Stimulated activated CD8-positive, alpha-beta memory T cell treated with anti-CD3 and anti-CD28 coated beads, Interleukin-15, amount 100 ng/mL, for 1 hour (primary cell): ENCODE measurements at places on chromosomes 5 and 9.

GRCh38 chr9:20270161-20270560 lies 352.1 kb downstream of the MLLT3 start:
- no peak for DNase-seq

- DNase-seq = no peak
These were observed 105.8 kb downstream of the GABBR2 start for GRCh38 chr9:98602839-98603500.

DNA sequence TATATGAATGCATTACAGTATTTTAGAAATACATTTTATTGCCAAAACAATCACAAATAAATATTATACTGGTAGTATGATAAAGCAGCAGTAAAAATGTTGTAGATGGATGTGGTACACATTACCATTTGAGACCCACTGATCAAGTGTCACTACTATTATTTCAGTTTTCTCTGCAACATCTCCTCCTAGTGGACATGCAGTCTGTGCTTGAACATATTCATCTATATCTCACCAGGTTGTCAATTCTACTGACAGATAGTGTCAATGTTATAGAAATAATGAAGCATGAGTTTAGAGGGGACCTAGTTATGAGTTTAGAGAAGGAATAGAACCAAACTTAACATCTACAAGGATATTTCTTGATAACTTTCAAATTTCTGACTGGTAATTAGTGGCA lies 39.2 kb upstream of the ELOVL7 start:
- DNase-seq = no peak

GRCh38 chr9:34662526-34663302 lies at the start of gene CCL27:
Gene CCL27, minus strand, starts transcription at chr9:34662657. Its CDS starts 24 bp downstream, at chr9:34662633.
- DNase-seq = no peak

DNA sequence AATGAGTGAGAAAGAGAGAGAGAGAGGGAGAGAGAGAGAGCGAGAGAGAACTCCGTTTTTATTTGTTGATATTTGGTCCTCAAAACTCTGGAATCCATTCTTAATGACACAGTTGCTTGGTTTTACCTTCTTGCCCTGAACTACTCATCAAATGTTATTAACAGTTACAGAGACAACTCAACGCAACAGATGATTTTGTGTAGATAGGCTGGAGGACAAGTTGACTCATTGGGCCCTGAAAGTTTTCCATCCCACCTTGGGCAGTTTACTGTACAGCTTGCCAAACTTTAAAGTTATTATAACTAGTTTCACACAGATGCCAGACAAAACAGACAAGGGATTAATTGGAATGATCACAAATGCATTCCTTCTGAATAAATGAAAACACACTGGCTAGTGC lies 339.9 kb downstream of the ARL15 start:
- DNase-seq = no peak

- DNase-seq = no peak
These were observed 165.6 kb downstream of the YTHDC2 start for GRCh38 chr5:113678924-113679575.

- no peak for DNase-seq
These were observed 38.4 kb downstream of the CDKL3 start for GRCh38 chr5:134328619-134329018.

DNA sequence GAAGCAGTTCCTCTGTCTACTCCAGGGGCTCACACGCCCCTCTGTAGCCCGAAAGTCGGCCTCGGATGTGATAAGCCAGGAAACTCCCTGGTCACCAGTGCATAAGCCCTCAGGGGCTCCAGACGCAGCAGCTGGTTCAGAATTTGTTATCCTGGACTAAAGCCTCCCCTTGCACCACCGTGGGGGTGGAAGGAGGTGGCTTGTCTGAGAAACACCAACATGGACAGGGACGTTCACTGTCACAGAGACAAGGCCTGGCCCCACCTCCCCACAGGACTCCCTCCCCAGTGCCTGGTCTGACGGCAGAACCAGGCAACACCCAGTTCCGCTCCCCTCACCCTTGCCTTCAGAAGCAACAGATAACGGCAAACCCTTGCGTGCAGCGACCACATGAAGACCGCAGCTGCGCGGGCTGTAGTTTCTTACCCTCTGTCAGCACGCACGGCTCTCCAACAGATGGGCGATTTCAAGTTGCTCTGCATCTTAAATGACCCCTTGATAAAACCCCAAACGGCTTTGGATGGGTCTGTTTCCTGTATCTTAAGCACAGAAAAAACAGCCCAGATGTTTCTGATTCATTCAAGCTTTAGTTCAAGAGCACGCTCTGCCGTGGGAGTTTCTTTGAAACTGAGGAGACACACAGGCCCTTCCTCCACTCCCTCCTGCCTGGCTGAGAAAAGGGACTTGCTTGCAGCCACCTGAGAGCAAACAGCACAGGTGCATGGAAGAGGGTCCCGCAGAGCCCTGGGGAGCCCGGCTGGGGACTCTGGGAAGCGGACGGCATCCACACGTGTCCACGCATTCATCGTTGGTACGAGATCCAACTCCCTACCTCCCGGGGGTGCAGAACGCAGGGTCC lies 44.7 kb upstream of the NKD2 start:
- no peak for DNase-seq

- no peak for DNase-seq
These were observed 244.5 kb downstream of the ZSWIM6 start for GRCh38 chr5:61576556-61576955.

DNA sequence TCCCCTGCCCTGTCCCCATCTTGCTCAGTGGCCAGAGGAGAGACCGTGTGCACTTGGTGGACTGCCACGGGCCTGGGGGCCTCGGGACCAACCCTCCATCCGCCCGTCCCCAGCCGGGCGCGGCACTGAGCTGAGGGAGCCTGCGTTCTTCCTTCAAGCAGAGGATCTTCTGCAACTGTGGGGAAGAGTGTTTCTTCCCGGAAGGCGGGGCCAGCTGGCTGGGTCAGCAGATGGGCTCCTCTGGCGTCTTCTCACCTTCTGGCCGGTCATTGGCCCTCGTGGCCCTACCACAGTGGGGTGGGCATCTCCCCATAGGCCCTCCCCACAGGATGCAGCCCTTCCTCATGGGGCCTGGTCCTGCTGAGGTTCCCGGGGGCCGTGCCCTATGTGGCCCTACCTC lies 17.4 kb downstream of the RXRA start:
- DNase-seq = no peak

GRCh38 chr9:129868872-129869486 lies 33.7 kb downstream of the USP20 start:
- DNase-seq = peak; percentile 70

GRCh38 chr5:75524071-75524470 lies 12.4 kb downstream of the POLK start:
- DNase-seq = no peak

DNA sequence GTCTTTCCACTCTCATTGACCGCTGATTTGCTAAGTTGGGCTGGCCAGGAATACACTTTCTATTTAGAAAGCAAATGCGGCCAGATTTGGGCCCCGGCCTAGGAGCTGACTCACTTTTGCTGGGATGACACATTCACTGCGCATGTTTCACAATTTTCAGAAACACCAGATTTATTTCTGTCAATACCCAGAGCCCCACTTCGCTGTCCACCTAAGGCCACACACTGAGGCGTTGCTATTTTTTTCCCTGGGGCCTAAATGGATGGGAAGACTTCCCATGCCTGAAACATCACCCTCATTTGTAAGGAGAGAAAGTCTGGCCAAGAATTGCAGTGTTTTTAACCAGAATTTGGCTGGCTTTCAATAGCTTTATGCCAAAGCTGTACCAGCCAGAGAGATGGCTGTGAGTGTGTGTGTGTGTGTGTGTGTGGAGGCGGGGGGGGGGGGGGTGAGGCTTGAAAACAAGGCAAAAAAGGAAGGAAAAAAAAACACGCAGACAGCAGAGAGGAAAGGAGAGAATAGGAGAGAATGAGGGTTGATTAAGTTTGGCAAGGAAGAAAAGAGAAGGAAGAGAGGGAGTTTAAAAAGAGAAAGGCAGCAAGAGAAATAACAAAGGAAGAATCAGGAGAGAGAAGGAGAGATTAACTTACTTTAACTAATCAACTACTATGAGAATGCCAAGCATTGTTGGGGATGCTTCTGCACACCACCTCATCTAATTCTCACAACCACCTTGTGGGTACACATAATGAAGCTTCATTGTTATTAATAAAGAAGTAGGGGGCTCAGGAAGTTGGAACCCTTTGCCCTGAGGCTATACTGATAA lies 261.4 kb upstream of the KLF4 start:
- DNase-seq = no peak

GRCh38 chr9:20870115-20870514 lies 161.3 kb downstream of the HACD4 start:
- no peak for DNase-seq

GRCh38 chr9:95071450-95071849 lies 246.1 kb downstream of the FANCC start:
- no peak for DNase-seq

DNA sequence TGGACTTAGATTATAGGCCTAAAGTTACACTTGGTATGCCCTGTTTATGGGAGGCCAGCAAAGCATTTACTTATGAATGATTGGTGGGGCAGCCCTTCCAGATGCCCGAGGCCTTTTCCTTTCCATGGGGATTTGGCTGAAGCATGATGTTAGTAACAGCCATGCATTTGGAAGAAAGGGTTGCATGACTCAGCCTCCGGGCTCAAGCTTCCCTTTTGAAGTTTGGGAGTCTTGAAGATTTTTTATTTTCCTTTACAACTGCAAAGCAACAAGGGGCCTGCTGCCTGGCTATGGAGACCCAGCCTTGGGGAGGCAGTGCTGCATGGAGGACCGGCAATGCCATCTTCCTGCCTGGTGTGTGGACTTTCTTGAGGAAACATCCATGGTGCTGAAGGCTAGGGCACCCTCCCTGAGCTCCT lies 244.7 kb downstream of the ICE1 start:
- DNase-seq = no peak

GRCh38 chr9:16180546-16180945 lies 627.7 kb downstream of the CCDC171 start:
- no peak for DNase-seq

GRCh38 chr9:76651119-76651705 lies 113.0 kb upstream of the PCA3 start:
- no peak for DNase-seq

- DNase-seq = no peak
These were observed 2.8 kb downstream of the LCN15 start for GRCh38 chr9:136761545-136761981.

- DNase-seq = no peak
These were observed 137.0 kb downstream of the CACNA1B start for GRCh38 chr9:138014563-138014945.

GRCh38 chr5:170522211-170523141 lies 18.7 kb downstream of the KCNIP1 start:
- no peak for DNase-seq

DNA sequence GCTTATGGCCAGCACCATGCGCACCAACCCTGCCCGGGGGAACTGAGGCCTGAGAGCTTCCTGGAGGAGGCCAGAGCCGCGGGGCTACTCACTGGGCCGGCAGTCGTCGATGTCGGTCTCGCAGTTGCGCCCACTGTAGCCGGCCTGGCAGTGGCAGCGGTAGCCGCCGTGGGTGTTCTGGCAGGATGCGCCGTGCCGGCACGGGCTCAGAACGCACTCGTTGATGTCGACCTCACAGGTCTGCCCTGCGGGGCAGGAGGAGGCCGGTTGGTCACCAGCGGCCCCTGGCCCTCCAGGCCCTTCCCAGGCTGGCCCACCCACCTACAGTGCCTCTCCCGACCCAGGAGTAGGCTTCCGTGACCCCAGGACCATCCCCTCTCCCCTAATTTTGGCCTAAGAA lies 27.7 kb upstream of the SEC16A start:
- no peak for DNase-seq

DNA sequence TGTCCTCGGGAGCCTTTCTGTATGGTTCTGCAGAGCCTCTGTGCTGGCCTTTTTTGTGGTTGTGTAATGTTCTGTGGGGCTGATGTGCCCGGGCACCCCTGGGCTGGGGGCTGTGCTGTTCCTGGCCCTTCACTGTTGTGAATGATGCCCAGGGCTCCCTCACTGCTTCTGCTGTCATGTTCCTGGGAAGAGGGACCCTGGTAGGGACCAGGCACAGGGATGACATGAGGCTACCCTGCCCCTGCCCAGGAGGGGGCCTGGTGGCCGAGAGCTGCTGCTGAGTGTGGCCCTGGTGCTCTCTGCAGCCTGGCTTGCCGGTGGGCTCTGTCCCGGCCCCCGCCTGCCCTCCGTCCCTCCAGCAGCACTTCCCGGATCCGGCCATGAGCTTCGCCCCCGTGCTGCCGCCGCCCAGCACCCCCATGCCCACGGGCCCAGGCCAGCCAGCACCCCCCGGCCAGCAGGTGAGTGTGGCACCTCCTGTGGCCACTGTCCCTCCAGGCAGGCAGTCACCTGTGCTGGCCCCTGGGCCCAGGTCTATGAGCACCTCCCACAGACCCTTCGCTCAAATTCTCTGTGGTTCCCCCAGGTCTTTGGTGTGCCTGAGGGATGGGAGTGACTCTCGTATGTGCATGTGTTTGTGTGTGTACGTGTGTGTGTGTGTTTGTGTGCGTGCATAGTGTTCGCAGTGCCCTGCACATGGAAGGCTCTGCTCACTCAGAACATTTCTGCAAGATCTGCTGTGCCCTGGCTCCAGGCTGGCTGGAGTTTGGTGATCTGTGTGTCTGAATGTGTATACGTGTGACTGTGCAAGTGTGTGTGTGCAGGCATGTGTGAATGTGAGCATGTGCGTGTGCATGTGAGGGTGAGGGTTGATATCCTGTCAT lies 72.3 kb downstream of the WNK2 start:
- no peak for DNase-seq

DNA sequence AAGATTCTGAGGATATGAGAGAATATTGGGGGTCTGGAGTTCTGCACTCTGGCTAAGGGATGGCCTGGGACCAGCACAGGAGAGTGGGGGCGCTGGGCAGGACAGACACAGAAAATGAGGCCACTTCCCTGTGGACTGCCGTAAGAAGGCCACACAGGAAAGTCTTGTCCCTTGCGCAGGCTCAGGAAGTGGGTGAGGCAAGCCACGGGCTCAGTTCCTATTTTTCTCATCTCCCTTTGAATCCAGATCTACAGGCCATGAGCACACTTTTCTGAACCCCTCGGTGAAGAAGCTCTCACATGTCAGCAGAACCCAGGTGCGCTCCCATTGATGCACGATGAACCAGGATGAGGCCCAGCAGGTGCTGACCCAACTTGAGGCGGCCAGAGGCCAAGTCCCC lies 207.4 kb downstream of the AGTPBP1 start:
- no peak for DNase-seq

DNA sequence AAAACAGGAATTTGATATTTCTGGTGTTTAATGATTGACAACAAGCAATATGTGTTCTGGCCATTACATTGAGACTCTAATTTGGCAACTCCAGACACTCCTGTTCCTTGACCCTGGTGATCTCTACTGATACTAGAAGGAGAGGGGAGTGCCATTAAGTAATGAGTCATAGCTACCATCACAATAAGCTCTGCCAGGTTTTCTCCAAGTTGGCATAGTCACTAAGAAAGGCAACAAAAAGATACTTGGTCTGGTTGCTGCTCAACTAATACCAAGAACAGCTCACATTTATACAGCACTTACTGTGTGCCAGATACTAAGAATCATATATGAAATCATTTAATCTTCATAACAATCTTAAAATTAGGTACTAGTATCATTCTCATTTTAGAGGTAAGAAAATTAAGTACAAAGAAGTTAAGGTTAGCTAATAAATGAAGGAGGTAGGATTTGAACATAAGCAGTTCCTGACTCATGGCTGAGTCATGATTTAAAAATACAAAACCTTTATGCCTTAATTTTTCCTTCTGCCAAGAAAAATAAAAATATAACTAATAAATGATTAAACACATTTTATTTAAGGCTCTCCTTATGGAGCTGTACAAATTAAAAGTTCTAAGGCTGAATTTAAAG lies 19.9 kb upstream of the PRXL2C start:
- no peak for DNase-seq

- DNase-seq = no peak
These were observed 159.1 kb downstream of the YIPF5 start for GRCh38 chr5:144011388-144011787.

- DNase-seq = no peak
These were observed 8.6 kb downstream of the RAB14 start for GRCh38 chr9:121192959-121193640.

- DNase-seq = no peak
These were observed 9.3 kb upstream of the ADRA1B start for GRCh38 chr5:159906943-159907342.
